ENCODE measurements at places on chromosomes 5 and 9. TPM values are rescaled to one million over a fixed set of nuclear protein-coding genes. Genes with fewer than 3 reads are reported as not detected.

- DNase-seq, result no peak
These were observed 30.0 kb downstream of the RAPGEF1 start for GRCh38 chr9:131709771-131710431.

- no peak for DNase-seq
These were observed 938 bp downstream of the LPAR1 start for GRCh38 chr9:111037356-111037707.

DNA sequence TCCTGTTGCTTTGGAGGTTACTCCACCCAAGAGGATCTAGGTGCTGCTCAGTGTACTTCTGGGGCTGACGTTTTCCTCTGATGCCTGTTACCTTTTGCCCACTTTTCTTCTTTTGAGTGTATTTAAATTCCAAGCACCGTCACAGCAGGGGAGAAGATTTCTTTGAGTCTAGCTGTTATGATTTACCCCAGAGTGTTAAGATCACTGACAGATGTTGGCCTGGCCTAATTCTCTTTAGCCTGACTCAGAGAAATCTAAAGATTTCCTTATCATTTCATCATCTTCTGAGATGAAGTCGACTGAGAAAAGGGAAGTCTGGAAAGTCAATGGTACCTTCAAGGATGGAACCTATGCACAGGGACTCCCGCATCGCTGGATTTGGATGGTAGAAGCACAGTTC lies 191.5 kb downstream of the FBXL7 start:
- DNase-seq, result no peak

GRCh38 chr5:111116550-111116949 lies 24.4 kb downstream of the WDR36 start:
- no peak for DNase-seq

GRCh38 chr5:162593881-162594280 lies 526.3 kb downstream of the GABRG2 start:
- no peak for DNase-seq

ANKRD18A gene
- 0.62 TPM for total RNA-seq

GRCh38 chr9:78763424-78763823 lies 466.5 kb downstream of the PSAT1 start:
- DNase-seq, result no peak

All from H4 (cell line).